ENCODE measurements at places on chromosomes 16 and 17.

- DNase-seq, result no peak
Observed at GRCh38 chr16:2799859-2800226, 1.6 kb downstream of the PRSS41 start.

GRCh38 chr17:48995304-48995973 is 1.7 kb upstream of the IGF2BP1 start:
- no peak for DNase-seq

DNA sequence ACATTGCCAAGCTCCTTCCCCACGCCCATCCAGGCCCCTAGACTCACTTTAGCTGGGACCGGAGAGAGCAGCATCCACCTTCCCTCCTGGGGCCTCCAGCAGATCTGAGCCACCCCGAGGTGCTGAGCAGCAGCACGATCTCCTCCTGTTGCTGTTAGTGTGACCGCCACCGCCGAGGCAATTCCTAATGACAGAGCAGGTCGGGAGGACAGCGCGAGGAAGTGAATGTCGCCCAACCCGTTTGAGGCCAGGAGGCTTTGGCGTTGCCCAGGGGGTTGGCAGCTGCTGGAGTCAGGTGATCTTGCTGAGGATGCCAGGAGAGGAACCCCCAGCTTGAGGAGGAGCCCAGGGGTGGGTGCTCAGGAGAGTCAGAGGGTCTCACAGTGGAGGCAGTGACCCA is at the start of gene RNF222:
Gene RNF222, minus strand, starts transcription at position 192 of the 400 bp plus-strand sequence. CDS start 4,366 bp downstream, outside the sequence.
- no peak for DNase-seq

DNA sequence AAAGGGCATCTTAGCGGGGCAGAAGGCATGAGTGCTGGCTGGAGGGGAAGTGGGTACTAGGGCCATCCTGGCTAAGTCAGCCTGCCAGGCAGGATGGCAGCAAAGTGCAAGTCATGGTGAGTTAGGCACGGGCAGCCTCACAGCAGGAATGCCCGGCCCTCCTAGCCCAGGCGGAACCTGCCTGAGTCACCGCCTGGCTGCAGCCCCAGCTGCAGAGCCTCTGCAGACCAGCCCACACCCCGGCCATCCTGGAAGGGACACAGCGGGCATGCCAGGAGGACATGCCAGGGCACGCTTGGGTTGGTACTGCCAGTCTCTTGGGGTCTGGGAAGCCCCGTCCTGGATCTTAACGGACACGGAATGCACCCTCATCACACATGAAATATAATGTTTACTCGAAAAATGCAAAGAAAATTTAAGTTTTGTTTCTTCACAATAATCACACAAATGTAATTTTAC is 5.0 kb upstream of the ALDH3A1 start:
- DNase-seq, result no peak

DNA sequence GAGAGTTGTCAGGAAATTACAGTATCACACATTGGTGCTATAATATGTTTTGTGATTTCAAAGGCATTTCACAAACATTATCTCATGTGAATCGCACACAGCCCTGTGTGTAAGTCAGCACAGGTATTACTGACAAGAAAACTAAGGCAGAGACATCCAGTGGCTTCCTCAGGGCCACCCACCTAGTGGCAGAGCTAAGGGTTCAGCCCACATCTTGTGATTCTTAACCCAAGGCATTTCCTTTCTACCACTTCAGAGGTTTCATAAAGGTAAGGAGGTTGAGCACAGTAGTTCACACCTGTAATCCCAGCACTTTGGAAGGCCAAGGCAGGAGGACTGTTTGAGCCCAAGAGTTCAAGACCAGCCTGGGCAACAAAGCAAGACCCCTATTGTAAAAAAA is 58.2 kb downstream of the STX8 start:
- DNase-seq, result no peak

DNA sequence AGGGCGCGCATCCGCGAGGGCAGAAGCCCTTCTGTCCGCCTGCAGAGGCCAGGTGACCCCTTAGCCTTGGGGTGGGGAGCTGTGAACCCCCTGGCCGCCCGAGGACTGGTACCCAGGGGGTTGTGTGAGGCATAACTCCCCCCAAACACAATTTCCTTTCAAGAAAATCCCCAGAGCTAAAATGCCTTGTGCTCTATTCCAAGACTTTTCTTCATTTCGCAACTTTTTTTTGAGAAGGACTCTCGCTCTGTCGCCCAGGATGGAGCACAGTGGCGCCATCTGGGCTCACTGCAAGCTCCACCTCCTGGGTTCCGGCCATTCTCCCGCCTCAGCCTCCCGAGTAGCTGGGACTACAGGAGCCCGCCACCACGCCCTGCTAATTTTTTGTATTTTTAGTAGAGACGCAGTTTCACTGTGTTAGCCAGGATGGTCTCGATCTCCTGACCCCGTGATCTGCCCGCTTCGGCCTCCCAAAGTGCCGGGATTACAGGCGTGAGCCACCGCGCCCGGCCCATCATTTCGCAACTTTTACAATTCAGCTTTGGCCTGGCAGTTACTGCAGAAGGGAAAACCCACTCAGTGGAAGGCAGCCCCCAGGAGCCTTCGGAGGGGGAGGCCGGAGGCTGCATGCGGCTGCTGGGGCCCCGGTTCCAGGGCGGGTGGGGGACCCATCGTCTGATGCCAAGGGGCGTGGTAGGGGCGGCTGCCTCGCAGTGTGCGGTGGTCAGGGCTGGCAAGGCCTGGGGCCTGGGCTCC is 963 bp upstream of the APRT start:
- no peak for DNase-seq

Measured in stimulated activated CD4-positive, alpha-beta T cell treated with anti-CD3 and anti-CD28 coated beads, Interleukin-1b, Interleukin-23, amount 100 ng/mL, for 1 hour (primary cell).